ENCODE measurements at places on chromosomes 6 and 20.

- no peak for DNase-seq
- no peaks in the 10 kb centered on the region for H3K27me3 ChIP-seq
- no peaks in the 10 kb centered on the region for H3K4me1 ChIP-seq
- no peaks in the 10 kb centered on the region for H3K36me3 ChIP-seq
Observed at GRCh38 chr6:95553880-95554279, 23.5 kb upstream of the MANEA start.

GRCh38 chr6:37168811-37169495 lies 999 bp upstream of the PIM1 start:
- DNase-seq, result peak; percentile 40
- H3K36me3 ChIP-seq, result peaks cover 12% of the 10 kb centered on the region
- no peaks in the 10 kb centered on the region for H3K27me3 ChIP-seq
- peak overlapping the region; percentile 40 for H3K4me3 ChIP-seq

- H3K36me3 ChIP-seq, result no peaks in the 10 kb centered on the region
- no peak overlapping the region for H3K4me3 ChIP-seq
- no peak for DNase-seq
- no peaks in the 10 kb centered on the region for H3K27me3 ChIP-seq
- H3K27ac ChIP-seq, result no peak overlapping the region
Observed at GRCh38 chr6:47836639-47837038, 54.8 kb downstream of the OPN5 start.

GRCh38 chr6:70041411-70041810 lies 175.1 kb downstream of the COL19A1 start:
- H3K4me1 ChIP-seq, result no peaks in the 10 kb centered on the region
- H3K27me3 ChIP-seq, result no peaks in the 10 kb centered on the region
- H3K4me3 ChIP-seq, result no peak overlapping the region
- DNase-seq, result no peak
- no peak overlapping the region for H3K27ac ChIP-seq

GRCh38 chr6:105526225-105526872 lies 123.5 kb upstream of the PREP start:
- H3K36me3 ChIP-seq, result no peaks in the 10 kb centered on the region
- H3K27ac ChIP-seq, result no peak overlapping the region
- no peak for DNase-seq
- H3K27me3 ChIP-seq, result no peaks in the 10 kb centered on the region
- no peaks in the 10 kb centered on the region for H3K4me1 ChIP-seq
- H3K4me3 ChIP-seq, result no peak overlapping the region

GRCh38 chr20:34583544-34583943 lies 25.0 kb downstream of the MAP1LC3A start:
- H3K27me3 ChIP-seq, result no peaks in the 10 kb centered on the region
- peaks cover 17% of the 10 kb centered on the region for H3K4me1 ChIP-seq
- no peak overlapping the region for H3K4me3 ChIP-seq
- no peaks in the 10 kb centered on the region for H3K36me3 ChIP-seq

Data from cardiac muscle cell (in vitro differentiated cells and primary cell).